ENCODE measurements at places on chromosomes 12 and 14.

GRCh38 chr14:92391726-92392125 is 68.8 kb downstream of the SLC24A4 start:
- DNase-seq, result no peak

- no peak for DNase-seq
These were observed 18.3 kb upstream of the PLEKHH1 start for GRCh38 chr14:67514650-67515385.

DNA sequence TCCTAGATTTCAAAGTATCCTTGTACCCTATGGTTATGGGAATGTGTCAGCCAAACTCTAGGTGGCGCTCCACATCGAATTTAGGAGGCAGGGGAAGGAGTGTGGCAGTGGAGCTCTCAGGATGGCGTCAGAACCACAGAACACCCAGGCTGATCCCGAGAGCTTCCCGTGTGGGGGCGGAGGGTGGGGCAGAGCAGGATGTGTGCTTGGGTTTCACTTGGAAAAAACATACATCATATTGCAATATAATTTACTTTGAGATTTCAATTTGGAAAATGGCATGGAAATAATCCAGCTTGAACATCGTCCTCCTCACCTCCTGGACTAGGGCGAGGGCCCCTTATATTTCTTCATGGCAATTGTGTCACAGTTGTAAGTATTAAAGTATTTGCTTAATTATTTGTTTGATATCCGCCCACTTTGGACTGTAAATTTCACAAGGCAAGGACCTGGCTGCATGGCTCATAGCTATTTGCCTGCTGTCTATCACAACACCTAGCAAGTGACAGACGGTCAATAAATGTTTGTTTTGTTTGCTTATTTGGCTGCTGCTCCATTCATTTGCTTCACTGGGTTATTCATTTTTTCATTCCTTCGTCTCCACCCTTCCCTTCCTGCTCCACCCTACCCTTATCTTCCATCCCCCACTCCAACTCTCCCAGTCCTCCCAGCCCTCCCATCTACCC is 221.5 kb upstream of the HMGA2 start:
- peak; percentile 9 for DNase-seq

DNA sequence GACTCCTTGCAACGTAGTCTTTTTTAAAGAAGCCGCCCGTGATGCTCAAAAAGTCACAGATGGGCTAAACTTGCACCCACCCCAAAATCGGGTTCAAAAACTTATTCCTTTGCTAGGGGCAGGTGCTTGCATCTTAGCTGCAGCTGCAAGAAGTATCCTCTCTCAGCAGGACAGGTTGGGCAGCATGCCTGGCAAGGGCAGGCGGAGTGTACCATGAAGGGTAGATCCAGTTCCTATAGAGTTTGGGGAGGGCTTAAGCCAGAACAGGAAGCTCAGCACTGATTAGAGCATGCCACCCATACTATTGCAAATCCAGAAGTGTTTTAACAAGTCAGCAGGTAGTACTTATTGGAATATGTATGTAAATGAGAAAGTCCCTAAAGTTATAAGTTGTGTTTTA is 48.7 kb downstream of the CPM start:
- DNase-seq, result no peak

- peak; percentile 35 for DNase-seq
These were observed 644 bp downstream of the NAB2 start for GRCh38 chr12:57089271-57090245.

GRCh38 chr12:65632131-65632855 is 192.0 kb upstream of the HMGA2 start:
- DNase-seq, result no peak

DNA sequence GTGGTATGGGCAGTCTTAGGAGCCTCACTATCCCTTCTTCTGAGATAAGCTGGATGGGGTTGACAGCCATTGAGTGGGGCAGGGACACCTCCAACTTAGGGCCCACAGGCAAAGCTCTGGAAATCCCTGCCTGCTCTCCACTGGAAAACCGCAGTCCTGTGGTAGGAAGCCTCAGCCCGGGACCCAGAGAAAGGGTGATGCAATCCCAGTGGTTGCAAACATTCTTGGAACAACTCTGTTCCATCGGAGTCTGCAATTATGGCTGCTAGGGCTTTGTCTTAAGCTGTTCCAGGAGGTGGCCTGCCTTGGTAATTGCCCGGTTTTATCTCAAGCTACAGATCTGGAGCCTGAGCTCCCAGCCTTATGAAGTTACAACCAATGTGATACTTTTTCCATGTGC is 133.4 kb downstream of the DICER1 start:
- DNase-seq, result no peak

DNA sequence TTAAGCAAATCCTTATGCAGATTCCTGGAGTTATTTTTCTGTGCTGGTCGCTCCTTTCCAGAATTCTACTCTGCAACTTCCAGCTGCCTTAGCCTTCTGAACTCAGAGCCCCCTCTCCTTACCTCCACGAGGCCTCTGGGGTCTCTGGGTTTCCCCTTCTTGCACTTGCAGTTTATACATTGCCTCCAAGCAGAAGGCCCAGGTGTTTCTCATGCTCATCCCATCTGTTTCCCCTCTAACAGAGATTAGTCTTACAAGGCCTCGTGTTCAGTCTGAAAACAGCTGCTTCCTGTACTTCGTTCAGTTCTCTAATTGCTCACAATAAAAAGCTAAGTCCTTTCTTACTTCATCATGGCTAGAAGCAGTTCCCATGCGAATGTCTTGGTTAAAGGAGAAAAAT is 134.4 kb upstream of the FGD4 start:
- DNase-seq, result no peak

GRCh38 chr14:76138758-76139723 is 12.7 kb upstream of the GPATCH2L start:
- no peak for DNase-seq

All from stimulated activated CD8-positive, alpha-beta memory T cell treated with anti-CD3 and anti-CD28 coated beads, Interleukin-4, amount 100 ng/mL, for 24 hours (primary cell).